NCI-H1417 treated with DMSO at 0.1 percent for 48 hours (cell line): ENCODE measurements at places on chromosomes 2 and 18.

DNA sequence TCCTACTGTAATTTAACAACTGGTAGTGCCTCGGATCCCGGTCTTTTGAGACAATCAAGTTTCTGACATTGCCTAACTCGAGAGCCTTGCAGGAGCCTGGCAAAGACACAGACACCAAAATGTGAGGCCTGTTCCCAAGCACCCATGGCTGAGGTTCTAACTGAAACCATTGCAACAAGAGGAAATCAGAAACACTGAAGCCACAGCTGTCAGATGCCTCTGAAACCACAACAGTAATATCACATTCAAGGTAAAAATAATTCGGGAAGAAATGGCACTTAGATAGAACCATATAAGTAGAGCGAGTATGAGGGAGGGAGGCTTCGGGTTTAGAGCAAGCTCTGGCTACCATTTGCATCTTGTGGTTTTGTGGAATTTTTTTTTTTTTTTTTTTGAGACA lies 285.9 kb downstream of the FBXO15 start:
- no peak for DNase-seq

GRCh38 chr2:19949071-19949470 lies 40.8 kb downstream of the WDR35 start:
- DNase-seq: no peak

GRCh38 chr2:10058251-10059015 lies 15.1 kb downstream of the KLF11 start:
- DNase-seq: no peak

- no peak for DNase-seq
These were observed 976.1 kb upstream of the GYPC start for GRCh38 chr2:125679903-125680302.

DNA sequence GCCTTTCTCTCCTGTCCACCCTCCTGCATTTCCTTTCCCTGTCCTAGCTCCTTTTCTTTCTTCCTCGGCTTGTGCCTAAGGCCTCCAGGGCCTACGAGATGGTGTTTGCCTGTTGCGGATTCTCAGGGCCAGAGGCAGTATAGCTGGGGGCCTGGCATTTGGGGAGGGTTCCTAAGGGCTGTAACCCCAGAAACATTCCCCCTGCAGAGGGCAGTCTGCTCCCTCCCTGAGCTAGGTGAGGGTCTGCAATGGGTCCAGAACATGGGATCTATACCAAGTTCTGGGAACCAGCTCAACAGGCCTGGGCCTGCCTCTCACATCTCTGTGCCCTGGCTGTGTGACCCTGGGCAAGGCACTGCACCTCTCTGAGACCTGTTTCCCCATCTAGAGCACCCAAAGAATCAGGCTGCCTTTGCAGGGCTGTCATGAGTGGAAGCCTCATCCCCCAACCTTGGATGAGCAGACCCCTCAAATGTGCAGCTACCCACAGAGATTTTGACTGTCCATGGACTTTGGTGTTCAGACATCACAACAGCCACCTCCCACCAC lies 97.5 kb downstream of the GLI2 start:
- no peak for DNase-seq

DNA sequence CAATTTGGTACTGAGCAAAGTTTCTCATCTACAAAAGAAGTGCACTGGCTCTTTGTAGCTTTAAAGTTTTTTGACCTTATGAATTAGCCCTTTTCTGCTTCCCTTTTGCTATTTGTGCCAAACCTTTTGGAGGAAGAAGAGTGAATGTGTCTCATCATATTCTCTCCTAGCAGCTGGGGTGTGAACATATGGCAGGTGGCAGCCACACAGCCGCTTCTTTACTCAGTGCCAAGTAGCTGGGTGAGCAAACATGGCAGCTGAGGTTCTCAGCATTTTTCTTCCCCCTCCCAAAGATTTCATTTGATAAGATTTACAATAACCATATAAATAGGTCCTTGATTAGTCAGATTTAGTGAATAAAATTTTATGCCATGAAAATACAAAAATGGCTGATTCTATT lies 46.7 kb upstream of the STK17B start:
- DNase-seq: no peak

DNA sequence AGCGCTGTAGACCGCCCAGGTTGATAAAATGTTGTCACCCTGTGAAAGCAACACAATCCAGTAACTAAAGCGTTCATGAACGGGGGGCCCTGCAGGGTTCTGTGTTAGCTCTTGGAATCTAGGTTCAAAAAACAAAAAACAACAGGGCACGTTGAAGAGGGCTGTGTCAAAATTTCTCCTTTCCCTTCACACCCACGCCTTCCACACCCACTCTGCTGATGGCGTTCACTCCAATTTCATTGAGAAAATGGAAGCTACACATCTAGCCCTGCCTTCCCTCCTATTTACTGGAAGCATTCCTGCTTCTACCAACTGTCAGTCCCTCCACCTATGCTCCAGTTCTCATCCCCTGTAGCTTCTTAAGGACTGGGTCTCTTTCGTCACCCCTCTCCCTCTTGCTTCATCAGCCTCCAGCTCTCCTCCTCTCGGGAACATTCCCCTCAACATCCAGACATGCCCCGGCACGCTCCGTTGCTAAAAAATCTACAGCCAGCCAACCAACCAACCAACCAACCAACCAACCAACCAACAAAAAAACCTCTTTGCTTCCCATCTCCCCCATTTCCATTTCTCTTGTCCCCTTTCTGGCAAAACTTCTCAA lies 98.4 kb upstream of the SP3 start:
- no peak for DNase-seq

DNA sequence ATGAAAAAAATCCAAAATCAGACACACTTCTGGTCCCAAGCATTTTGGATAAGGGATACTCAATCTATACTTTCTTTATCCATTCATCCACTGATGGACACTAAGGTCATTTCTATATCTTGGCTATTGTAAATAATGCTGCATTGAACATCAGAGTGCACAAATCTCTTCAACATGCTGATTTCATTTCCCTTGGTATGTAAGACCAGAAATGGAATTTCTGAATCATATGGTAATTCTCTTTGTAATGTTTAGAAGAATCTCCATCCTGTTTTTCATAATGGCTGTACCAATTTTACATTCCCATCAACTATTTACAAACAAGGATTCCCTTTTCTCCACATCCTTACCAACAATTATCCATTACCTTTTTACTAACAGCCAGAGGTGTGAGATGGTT lies 33.7 kb upstream of the MCM6 start:
- no peak for DNase-seq

DNA sequence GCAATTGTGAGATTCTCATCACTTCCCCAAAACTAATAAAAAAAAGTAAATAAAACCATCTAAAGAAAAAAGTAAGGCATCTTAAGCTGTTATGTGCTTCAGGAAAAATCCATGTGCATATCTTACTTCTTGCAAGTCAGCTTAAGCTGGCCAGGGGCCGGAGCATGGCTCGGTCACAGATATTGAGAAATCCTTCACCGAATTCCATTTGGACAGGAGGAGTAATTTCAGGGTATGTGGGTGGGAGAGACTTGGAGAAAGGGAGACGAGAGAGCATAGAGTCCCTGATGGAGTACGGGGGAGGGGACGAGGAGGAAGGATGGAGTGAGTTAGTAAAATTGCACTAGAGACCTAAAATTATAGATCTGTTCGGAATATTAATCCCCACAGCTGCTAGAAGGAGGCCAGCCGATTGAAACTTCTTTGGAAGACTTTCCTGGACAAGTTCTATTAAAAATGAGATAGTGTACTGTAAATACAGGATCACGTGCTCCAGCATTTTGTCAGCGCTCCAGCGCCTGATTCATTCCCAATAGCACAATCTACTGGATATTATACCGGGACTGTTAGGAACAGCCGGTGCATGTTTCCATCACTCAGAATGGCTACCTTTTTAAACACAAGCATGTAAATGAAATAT lies 438.5 kb downstream of the ZNF516 start:
- no peak for DNase-seq

- no peak for DNase-seq
These were observed 12.2 kb downstream of the DOK1 start for GRCh38 chr2:74566754-74567085.

GRCh38 chr18:3451183-3451988 lies 1.4 kb downstream of the TGIF1 start:
- no peak for DNase-seq

GRCh38 chr2:190717306-190717705 lies 68.4 kb downstream of the NAB1 start:
- no peak for DNase-seq

DNA sequence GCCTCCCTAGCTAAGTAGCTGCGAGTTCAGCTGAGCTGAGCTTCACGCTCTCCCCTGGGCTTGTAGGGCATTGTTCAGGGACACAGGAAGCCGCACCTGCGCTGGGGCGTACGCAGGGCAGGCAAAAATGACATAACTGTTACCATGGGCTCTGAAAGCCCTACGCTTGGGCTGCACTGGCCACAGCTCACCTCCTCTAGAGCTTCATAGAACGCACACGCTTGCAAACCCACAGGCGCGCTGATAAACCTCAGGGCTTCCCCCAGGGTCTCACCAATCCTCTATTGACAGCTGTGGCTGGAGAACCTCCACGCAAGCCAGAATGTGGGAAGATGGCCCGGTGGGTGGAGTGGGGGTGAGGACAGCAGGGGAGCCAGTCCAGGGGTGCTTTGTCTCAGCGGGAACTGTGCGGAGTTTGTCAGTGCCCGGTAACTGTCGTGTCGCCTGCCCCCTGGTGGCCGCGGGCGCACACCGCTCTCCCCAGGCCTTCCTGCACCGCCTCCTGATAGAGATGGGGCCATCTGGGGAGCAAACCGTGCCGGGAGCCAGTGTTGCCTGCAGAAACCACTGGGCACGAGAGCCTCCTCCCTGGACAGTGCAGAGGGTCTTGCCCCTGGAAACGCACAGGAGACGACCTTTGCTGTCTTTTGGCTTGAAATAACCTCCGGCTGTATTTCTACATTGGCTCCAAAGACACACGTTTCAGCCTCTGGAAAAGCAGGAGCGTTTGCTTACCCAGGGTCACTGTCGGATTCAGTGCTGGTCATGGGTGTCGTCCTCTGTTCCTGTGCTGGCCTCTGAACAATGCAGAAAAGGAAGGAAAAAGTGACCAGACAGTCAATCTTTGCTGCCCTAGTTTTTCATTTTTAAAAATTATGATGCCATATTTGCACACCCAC lies 17.0 kb upstream of the CIDEA start:
- DNase-seq: no peak

DNA sequence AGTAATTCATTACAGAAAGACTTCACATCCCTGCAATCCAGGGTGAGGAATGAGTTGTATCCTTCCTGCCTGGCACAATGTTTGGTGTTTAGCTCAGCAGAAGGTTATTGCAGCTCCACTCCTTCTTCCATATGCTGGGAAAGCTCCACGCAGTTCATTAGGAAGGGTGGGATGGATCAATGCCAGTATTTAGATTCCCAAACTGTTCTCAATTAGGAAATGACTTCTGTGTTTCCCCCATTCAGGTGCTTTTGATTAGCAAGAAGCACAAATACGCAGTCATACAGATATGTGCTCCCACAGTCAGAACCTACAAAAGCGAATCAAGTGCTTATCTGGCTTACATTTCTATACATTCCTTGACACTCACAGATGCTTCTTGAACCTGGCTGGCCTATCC lies 340.6 kb downstream of the NYAP2 start:
- no peak for DNase-seq

DNA sequence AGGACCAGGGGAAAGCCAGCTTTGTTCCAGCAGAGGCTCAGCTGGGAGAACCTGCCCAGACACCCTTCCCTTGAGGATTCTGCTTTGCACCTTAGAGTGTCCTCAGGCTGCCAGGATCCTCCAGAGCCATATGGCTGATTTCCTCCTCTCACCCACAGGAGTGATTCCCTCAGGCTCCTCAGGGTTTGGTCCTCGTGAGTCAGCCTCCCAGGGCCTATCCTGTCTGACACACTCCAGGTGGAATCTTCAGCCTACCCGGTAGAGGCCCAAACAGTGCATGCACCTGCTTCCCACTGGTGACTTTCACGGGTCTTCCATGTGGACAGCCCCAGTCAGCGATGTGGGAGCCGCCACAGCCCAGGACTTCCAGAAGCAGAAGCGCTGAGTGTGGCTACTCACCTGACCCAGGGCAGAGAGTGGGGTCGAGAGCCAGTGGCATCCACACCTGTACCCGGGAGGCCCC lies 73.3 kb downstream of the TFCP2L1 start:
- DNase-seq: no peak

GRCh38 chr2:234378440-234378839 lies 118.4 kb downstream of the ARL4C start:
- DNase-seq: no peak

DNA sequence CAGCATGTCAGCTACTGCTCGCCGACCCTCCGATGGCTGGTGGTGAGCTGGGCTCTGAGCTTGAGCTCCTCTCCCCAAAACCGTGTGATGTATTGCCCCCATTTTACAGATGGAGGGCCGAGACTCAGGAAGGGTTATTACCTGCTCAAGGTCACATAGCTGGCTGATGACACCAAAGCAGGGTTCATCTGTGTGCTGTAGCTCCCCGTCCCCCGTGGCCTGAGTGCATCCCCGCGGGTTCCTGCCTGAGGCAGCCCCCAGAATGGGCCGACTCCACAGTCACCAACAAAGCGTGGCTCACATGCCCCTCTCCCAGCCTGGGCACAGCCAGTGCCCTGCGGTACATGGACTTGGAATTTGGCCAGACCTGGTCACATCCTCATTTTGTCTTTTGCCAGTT lies 198.6 kb downstream of the TFCP2L1 start:
- DNase-seq: no peak

DNA sequence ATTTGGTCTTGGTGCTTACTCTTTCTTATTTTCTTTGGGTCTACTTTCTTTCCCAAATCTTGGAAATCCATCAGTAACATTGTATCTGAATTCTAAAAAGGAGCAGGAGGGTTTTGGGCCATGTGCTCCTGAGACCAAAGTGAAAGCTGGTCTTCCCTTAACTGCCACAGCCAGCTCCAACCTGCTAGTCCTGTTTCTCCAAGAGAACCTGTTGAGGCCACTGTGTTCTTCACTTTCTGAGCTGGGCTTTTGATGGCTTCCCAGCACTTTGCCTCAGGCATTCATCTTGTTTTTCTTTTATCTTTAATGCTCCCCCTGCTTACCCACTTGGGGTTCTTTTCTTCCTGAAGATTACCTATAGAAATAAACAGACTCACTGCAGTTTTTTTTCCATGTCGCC lies 53.3 kb downstream of the ARHGAP28 start:
- no peak for DNase-seq

DNA sequence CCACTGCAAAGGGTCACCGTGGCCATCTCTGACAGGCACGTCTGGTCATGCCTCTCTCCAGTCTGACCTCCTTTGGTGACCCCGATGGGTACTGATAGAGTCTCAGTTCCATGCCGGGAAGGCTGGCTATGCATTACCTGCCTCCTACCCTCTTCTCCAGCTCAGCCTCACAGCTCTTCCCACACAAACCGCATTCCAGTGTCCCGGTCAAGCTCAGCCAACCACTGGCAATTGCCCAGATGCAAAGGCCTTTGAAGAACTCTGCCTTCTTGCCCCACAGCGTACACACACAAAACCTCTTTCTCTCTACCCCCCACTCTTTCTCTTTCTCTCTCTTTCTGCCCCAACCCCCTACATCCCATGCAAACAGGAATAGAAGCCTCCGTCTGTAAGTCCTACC lies 37.6 kb downstream of the TMEM163 start:
- no peak for DNase-seq

GRCh38 chr2:232541195-232541960 lies 1.9 kb downstream of the CHRNG start:
- DNase-seq: no peak
